ENCODE measurements at places on chromosomes 12 and 14.

DNA sequence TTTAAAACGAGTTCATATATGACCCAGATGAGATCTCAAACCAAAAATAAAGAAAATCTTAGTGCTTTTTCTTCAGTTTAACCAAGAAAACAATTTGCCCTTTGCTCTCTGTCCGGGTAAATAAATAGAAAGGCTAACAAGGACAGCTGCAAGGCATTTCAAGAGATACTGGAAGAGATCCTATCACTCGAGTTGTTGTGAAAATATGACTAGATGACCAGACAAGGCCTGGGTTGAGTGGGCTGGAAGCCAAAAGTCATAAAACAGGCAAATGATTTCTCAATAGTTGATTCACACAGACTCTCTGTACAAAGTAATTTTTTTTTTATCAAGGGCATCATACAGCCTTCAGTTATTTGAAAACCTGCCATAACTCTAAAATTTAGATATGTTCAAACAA is 55.9 kb upstream of the AVPR1A start:
- DNase-seq, result no peak

DNA sequence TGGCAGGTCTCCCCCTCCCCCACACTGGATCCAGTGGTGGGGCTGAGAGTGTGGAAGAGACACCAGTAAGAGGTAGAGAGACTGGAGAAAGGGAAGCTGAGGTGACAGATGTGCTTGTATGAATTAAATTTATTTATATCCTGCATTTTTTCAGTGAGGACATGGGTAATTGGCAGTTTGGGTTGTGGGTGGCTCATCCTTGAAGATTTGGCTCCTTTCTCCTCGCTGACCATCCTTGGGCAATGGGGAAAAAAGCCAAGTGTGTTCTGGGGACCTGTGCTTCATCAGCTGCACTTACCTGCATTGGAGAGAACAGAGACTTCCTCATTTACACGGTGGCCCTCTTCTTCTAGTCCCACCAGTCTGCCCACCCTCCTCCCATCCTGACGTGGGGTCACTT is 86.4 kb downstream of the RFX4 start:
- DNase-seq, result no peak

DNA sequence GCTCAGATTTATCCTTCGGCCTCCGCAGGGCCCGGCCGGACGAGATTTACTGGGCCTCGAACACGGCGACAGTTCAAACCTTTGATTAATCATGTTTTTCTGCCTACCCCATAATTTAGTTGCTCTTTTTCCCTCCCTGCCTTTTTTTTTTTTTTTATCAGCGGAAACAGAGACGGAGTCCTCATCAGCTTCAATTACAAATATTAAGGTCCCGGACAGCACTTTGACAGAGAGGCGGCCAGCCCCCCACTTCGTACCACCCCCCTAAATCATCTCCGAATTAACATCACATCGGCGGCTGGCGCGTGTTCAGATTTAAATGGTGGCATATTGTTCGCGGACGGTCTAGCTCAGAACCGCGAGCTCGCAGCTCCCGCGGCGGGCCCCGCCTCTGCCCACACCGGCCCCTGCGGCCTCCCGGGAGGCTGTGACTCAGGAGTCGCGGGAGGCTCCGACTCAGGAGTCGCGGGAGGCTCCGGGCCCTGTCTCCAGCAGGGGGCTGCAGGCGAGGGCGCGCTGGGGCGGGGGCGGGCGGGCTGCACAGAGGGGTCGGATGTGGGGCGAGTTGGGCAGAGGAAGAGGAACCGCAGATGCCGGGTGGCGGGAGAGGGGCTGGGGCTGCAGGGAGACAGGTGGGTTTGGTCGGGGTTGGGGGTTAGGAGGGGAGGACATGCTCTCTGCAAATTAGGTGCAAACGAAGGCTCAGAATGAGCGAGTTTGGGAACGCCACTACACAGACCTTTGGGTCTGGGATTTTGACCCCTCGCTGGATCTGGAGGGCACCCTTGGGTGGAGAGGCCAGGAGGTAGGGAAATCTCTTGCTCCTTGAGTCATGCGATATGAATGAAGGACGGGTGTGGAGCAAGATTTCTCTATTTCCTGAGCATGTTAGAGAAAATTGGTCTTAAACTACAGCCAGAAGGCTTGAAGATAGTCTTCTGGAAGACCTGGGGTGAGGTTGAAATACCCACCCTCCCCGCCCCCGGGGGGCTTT is 19.6 kb upstream of the ATP5MC2 start:
- DNase-seq, result no peak

GRCh38 chr12:111757361-111758119 is 9.2 kb upstream of the ALDH2 start:
- DNase-seq, result peak; percentile 77

GRCh38 chr12:103369929-103370328 is 125.8 kb downstream of the C12orf42 start:
- peak; percentile 71 for DNase-seq

- DNase-seq, result no peak
These were observed 6.1 kb upstream of the SNAPC1 start for GRCh38 chr14:61756135-61756534.

DNA sequence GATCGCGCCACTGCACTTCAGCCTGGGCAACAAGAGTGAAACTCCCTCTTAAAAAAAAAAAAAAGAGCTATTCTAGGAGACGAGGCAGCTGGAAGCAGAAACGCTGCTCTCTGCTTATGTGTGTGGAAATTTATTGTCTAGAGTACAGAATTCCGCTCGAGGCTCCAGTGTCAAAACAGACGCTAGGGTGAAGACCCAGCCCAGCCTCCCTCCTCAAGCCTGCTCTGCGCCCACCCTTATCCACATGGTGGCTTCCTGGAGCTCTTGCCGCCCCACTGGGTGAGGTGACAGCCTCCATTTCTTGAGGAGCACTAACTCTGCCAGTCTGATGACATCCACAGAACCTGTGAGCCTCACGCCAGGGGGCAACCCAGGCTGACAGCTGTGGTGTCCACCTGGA is 49.5 kb upstream of the DLK1 start:
- no peak for DNase-seq

DNA sequence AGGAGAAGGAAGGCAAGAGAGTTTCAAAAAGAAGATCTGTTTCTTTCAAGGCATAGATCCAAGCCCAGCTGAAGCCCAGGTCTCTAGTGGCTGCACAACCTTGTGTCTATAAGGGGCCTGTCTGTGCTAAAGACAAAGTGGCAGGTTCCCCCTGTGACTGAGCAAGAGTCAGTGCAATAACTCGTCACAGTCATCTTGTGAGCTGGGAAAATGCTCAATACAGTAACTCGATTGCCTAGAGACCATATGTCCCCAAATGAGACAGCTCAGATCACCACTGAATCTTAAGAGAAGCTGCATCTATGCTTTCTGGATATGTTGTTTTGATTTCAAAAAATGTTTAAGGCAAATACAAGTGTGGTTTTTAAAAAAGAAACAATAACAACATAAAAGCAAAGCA is 24.2 kb downstream of the ST8SIA1 start:
- no peak for DNase-seq

- DNase-seq, result no peak
These were observed 113.0 kb downstream of the BEGAIN start for GRCh38 chr14:100474196-100474595.

DNA sequence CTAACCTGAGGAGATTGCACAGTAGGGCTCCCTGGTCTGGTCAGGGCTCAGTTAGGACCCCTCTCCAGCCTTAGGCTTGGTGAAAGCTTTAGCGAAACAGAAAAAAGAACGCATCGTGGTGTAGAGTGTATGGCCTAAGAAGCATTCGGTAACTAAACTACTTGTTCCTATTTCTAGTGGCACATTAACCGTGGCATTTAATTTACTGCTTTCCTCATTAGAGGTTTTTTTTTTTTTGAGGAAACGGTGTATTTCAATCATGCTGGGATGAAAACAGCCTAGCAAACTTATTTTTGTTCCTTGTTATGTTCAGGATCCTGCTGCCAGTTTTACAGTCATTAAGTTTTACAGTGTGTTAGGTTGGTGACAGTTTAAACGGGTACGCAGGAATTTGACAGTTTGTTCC is 518 bp upstream of the OSBPL8 start:
- no peak for DNase-seq
